ENCODE measurements at places on chromosomes 7 and 10.

GRCh38 chr7:94100723-94101345, 96.7 kb upstream of the BET1 start:
- no peak for DNase-seq

DNA sequence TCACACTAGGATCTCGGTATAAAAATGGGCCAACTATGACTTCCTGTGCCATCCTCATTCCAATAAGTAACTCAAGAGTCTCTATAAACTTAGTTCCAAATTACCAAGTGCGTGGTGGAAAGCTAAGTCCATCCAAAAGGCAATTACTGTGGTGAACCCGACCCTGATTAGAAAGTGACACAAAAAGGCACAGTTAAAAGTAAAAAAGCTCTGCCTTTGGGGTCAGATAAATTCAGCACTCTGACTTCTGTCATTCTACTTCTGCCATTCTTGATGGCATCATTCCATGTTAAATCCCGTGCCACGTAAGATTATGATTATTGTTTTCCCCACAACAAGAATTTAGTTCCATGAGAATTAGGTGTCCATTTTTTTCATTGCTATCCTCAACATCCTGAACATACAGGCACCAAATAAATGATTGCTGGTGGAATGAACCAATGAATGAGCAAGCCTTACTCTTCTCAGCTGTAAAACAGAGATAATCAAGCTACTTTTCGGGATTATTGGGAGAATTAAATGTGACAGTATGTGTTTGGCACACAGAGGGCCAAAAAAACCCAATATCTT, 877 bp downstream of the NCOA4 start:
- DNase-seq: no peak

DNA sequence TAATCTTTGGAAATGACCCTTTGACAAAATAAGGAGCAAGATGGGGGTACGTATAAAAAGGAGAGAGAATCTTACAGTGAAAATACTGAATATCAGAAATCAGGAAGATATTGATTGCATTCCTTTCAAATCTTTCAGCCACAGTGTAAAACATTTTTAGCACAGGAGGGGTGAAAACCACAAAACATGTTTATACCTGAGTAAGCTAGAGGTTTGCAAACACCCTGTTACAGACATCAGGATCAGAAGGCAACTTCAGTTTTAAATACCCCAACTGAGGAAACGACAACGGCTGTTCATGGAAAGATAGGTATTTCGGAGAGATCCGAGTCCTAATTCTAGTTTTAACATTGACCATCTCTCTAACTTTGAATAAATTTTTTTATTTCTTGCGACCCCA, 69.1 kb upstream of the ITGB1 start:
- DNase-seq: no peak

- DNase-seq: no peak
Measured at GRCh38 chr7:133082390-133082766, 488 bp upstream of the CHCHD3 start.

DNA sequence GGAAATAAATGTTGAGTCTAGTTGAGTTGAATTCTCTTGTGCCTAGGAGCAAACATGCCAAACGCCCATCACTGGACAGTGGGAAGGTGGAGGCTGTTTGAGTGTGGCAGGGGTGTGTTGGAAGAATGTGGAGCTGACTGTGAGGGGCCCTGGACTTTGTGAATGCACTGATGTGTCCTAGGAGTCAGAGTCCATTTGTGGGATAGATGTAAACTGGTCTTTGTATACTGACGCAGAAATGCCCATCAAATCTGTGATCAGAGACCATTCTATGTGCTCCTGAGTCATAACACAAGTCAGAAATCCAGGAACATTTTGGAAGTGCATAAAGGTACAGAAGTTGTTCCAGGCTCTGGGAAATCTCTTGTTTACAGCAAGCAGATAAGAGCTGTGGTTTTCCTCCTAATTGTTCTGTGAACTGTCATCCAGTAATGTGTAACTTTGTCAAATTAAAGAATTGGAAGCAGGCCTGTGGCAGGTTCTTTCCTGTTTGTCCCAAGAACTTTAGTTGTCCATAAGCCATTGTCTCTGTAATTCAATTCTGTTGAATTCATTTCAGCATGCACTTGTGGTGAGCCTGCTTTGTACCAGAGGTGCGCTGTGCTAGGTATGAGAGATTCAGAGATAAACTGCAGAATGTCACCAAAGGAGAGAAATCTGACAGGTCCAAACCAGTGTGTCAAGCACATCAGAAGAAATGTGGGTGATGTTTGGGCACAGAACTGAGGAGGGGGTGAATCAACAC, 7.6 kb downstream of the PRXL2A start:
- no peak for DNase-seq

- no peak for DNase-seq
Measured at GRCh38 chr7:4720225-4720624, 38.1 kb downstream of the FOXK1 start.

All from NCI-H524 treated with DMSO at 0.1 percent for 48 hours (cell line).